Non-pigmented ciliary epithelial cell (primary cell): ENCODE measurements at places on chromosomes 2 and 18.

DNA sequence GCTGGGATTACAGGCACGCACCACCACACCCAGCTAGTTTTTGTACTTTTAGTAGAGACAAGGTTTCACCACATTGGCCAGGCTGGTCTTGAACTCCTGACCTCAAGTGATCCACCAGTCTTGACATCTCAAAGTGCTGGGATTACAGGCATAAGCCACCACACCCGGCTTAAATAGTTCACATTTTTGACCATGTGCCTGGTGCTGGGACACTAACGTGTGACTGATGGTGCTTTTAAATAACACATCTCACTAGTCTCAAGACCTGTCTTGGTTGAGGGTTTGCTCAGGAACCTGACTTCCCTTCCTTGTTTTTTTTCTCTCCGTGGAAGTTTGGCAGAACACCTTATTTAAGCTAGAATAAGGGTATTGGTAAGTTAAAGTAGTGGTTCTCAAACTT lies 8.5 kb downstream of the FMNL2 start:
- DNase-seq: no peak

DNA sequence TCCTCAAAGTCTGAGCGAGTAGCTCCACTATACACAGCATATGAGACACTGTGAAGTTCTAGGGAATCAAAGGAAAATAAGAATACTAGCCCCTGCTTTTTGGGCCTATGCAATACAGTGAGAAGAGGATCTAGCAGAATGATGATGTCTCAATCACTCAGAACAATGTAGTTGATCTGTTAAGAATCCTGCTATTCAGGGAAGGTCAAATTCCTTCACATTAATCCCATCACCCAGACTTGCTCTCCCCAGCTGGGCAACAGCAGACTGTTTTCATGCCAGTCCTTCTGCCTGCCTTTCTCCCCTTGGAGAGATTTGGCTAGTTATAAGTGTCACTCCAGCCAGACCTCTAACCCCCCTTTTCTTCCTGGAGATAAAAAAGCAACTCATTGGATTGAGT lies 230.0 kb upstream of the EPHA4 start:
- DNase-seq: no peak

DNA sequence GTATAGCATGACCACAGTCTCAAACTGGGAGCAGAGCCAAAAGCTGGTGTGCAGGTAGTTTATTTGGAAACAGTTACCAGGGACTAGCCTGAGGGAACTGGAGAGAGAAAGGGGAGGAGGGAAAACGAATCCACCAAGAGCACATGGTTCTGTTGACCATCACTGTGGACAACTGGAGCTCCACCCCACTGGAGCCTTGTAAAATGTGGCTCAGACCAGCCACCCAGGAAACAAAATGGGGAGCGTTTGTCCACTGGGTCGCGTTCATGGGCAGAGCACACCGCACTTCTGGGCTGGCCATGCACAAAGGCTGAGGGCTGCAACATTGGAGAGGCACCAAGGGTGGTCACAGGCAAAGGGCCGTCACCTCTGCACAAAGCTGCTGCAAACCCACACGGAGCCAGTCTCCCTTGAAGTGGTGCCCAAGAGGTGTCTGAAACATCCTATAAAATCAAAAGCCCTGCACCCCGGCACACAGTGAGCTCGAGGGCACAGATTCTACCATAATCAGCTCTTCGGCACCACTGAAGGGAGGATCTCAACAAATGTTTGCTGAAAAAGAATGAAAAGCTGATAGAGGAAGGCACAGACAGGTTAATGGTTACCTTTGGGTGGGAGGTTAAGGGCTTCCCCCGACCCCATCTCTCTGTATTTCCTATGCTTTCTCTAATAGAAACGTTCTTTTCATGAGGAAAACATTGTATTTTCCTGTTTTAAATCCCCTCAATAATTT lies 192.9 kb downstream of the INHBB start:
- no peak for DNase-seq

- DNase-seq: no peak
Observed at GRCh38 chr2:109635426-109636304, 21.5 kb downstream of the SOWAHC start.

- DNase-seq: no peak
Observed at GRCh38 chr18:475202-476031, 25.1 kb downstream of the COLEC12 start.
